ENCODE measurements at places on chromosomes 13 and 19.
A peak's percentile ranks its signal among the peaks of the same experiment; 100 is the strongest.

GRCh38 chr19:37905946-37906868 lies at the start of gene WDR87:
Gene WDR87 (minus strand): TSS chr19:37906594. CDS start chr19:37898239, 8,355 bp downstream.
- peaks cover 22% of the 10 kb centered on the region for H3K36me3 ChIP-seq
- H3K27me3 ChIP-seq, result no peaks in the 10 kb centered on the region
- peak within 1 kb of the TSS; percentile 99 for H3K4me3 ChIP-seq
- H3K27ac ChIP-seq, result peak within 1 kb of the TSS; percentile 97
- peak; percentile 65 for ATAC-seq

DNA sequence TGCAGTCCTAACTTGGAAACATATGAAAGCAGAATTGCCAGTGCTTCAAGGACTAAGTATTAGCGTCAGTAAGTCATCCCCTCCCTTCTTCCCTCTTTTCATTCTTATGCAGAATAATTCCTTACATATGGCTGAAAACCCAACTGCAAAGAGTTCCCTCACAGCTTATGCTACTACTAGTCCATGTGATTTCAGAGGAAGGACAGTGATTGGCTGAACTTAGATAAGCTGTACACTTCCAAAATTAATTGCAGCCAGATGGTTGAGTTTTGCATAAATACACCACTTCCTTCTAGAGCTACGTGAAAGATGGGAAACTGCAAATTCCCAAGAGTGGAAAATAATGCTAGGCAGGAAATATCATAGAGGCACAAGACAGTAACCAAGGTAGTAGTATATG lies 730.4 kb downstream of the OLFM4 start:
- no peak for ATAC-seq
- no peaks in the 10 kb centered on the region for H3K4me1 ChIP-seq
- no peak overlapping the region for H3K27ac ChIP-seq
- no peaks in the 10 kb centered on the region for H3K36me3 ChIP-seq

DNA sequence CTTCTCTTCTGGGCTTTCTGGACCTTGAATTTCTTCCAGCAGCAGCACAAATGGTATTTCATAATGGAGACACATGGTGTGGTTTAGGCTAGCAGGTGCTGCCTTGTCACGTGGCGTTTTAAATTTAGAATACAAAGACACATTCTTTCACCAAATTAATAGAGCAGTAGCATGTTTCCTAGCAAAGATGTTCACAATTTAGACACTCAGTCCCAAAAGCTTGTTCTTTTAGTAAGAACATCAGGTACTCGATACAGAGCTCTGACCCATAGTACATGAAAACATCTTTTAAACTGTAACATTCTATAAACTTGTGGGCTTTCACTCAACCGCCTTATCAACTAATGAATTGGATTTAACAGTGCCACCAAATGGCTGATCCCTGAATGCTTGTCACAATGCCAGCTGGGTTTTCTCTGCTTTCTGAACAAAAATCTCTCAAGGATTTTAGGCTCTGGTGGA lies 290.1 kb downstream of the DCLK1 start:
- no peak for ATAC-seq
- no peak overlapping the region for H3K27ac ChIP-seq

- H3K4me3 ChIP-seq, result no peak overlapping the region
- no peak overlapping the region for H3K27ac ChIP-seq
- H3K4me1 ChIP-seq, result no peaks in the 10 kb centered on the region
- no peak for ATAC-seq
Measured at GRCh38 chr19:35363711-35364425, 5.6 kb downstream of the FFAR3 start.

GRCh38 chr19:10517361-10517759 lies at the start of gene S1PR5:
Gene S1PR5 (minus strand): TSS chr19:10517447. CDS start chr19:10515011, 2,436 bp downstream.
- H3K4me1 ChIP-seq, result peaks cover 44% of the 10 kb centered on the region
- ATAC-seq, result peak; percentile 25
- no peak within 1 kb of the TSS for H3K27ac ChIP-seq
- H3K36me3 ChIP-seq, result no peaks in the 10 kb centered on the region

- H3K4me3 ChIP-seq, result no peak overlapping the region
- no peak for ATAC-seq
- peaks cover 21% of the 10 kb centered on the region for H3K36me3 ChIP-seq
- H3K27me3 ChIP-seq, result no peaks in the 10 kb centered on the region
- peak overlapping the region; percentile 49 for H3K27ac ChIP-seq
Measured at GRCh38 chr19:43569657-43570056, 5.7 kb downstream of the XRCC1 start.

DNA sequence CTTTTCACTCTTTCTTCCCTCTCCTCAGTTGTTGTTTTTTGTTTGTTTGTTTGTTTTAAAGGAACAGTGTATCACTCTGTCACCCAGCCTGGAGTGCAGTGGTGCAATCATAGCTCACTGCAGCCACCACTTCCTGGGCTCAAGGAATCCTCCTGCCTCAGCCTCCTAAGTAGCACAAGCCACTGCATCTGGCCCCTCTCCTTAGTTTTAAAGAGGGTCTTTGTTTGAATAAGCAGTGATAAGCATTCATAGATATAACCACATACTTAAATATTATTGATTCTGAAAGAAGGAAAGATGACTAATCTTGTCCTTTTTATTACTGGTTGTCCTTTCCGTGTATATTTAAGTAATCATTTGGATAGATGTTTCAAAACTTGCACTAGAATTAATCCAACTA lies 26.7 kb downstream of the ERCC5 start:
- peaks cover 20% of the 10 kb centered on the region for H3K4me1 ChIP-seq
- ATAC-seq, result no peak
- H3K36me3 ChIP-seq, result peaks cover 46% of the 10 kb centered on the region
- H3K4me3 ChIP-seq, result no peak overlapping the region

DNA sequence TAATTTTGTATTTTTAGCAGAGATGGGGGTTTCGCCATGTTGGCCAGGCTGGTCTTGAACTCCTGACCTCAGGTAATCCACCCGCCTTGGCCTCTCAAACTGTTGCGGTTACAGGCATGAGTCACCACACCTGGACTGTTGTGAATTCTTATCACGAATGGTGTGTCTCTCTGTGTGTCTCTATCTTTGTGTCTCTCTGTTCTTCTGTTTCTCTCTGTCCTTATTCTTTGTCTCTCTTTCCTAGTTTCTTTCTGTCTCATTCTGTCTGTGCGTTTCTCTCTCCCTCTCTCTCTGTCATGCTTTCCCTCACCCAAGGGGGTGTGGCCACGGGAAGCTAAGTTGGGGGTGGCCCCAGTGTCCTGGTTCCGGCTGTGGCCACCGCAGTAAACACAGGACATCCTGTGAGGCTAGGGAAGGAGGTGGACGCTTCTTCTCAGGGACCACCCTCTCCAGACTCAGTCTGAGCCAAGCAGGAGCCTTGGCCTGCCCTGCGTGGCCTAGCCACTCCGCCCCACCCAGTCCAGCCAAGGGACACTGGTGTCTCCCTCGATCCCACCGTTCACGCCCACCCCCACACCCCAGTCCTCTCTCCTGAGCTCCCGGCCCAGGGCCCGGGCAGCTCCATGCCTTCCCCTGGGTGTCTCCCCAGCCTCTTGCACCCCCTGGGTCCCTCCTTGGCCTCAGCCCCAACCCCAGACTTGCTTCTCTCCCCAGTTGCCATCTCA lies 3.9 kb upstream of the PRX start:
- peaks cover 19% of the 10 kb centered on the region for H3K4me1 ChIP-seq
- no peaks in the 10 kb centered on the region for H3K27me3 ChIP-seq
- peak overlapping the region; percentile 51 for H3K27ac ChIP-seq
- no peaks in the 10 kb centered on the region for H3K36me3 ChIP-seq

DNA sequence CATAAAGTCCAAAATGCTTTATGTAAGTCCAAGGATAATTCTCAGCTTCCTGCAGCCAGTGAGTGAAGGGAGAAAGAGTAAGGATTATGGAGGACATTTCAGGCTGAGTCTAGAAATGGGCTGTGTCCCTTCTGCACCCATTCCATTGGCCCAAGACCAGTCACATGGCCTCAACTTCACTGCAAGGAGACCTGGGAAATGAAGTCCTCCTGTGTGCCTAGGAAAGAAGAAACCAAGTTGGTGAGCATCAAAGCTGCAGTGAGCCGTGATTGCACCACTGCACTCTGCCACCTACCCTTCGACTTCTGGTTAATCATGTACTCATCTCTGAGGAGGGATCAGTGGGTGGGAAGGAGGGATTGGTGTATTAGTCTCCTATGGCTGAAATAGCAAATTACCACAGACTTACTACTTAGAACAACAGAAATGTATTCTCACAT lies 3.6 kb upstream of the CD37 start:
- H3K27ac ChIP-seq, result peak overlapping the region; percentile 95
- peak overlapping the region; percentile 18 for H3K4me3 ChIP-seq
- H3K36me3 ChIP-seq, result peaks cover 36% of the 10 kb centered on the region
- peak; percentile 65 for ATAC-seq
- peaks cover 84% of the 10 kb centered on the region for H3K4me1 ChIP-seq

GRCh38 chr13:41864658-41865057 lies 96.3 kb downstream of the VWA8 start:
- H3K27me3 ChIP-seq, result no peaks in the 10 kb centered on the region
- no peak overlapping the region for H3K27ac ChIP-seq
- no peak for ATAC-seq

- H3K27me3 ChIP-seq, result peaks cover 13% of the 10 kb centered on the region
- no peak overlapping the region for H3K27ac ChIP-seq
- no peaks in the 10 kb centered on the region for H3K36me3 ChIP-seq
- no peak for ATAC-seq
- no peaks in the 10 kb centered on the region for H3K4me1 ChIP-seq
Measured at GRCh38 chr13:76828316-76828741, 57.9 kb downstream of the KCTD12 start.

GRCh38 chr13:28137596-28137995 lies 749 bp upstream of the PAN3 start:
- peaks cover 50% of the 10 kb centered on the region for H3K4me1 ChIP-seq
- H3K27me3 ChIP-seq, result no peaks in the 10 kb centered on the region
- H3K4me3 ChIP-seq, result peak overlapping the region; percentile 83
- no peaks in the 10 kb centered on the region for H3K36me3 ChIP-seq
- no peak for ATAC-seq

GRCh38 chr19:869245-870177 lies 10.0 kb downstream of the CFD start:
- H3K4me3 ChIP-seq, result no peak overlapping the region
- peaks cover 31% of the 10 kb centered on the region for H3K4me1 ChIP-seq
- H3K27me3 ChIP-seq, result no peaks in the 10 kb centered on the region
- ATAC-seq, result no peak

GRCh38 chr19:15290166-15290565 lies 42.2 kb downstream of the BRD4 start:
- H3K27me3 ChIP-seq, result no peaks in the 10 kb centered on the region
- H3K36me3 ChIP-seq, result no peaks in the 10 kb centered on the region
- H3K27ac ChIP-seq, result no peak overlapping the region
- no peak for ATAC-seq
- no peak overlapping the region for H3K4me3 ChIP-seq

DNA sequence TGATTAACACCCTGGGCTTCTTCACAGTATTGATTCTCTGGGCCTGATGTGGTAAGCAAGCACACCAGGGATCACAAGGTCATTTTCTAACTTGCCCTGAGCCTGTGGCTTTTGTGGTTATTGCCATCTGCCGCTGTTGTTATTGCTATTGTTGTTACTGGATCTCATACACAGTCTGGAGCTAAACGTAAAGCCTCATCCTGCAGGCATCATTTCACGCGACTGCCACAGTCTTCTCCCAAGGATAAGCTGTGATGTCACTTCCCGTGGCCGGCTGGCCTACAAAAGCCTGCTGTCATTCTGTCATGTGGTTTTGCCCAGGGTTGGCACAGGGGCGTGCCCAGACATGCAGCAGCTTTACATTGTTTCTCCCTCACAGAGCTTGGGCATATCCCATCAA lies 154.0 kb upstream of the GPR12 start:
- H3K36me3 ChIP-seq, result no peaks in the 10 kb centered on the region
- peaks cover 25% of the 10 kb centered on the region for H3K27me3 ChIP-seq
- no peak for ATAC-seq
- no peak overlapping the region for H3K27ac ChIP-seq
- H3K4me3 ChIP-seq, result no peak overlapping the region

DNA sequence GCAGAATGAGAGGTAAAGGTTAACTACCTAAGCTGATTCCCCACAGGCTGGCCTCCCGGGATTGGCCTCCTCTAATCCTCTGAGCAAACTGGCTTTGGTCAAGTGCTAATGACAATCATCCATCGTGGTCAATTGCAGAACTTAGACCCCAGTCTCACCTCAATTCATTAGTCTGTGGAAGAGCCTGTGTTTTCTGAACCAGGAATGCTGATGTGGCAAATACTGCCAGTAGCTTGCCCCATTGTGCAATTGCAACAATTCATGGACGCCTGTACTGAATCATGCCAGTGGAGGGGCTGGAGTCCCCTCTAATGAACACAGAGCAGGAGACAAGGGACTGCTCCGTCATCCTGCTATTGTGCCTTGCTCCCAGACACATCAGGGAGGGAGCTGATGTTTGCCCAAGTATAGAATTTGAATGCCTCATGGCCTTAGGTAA lies 1256.5 kb downstream of the EFNB2 start:
- no peaks in the 10 kb centered on the region for H3K36me3 ChIP-seq
- H3K27me3 ChIP-seq, result no peaks in the 10 kb centered on the region
- H3K27ac ChIP-seq, result no peak overlapping the region
- ATAC-seq, result no peak
- H3K4me1 ChIP-seq, result no peaks in the 10 kb centered on the region
